ENCODE measurements at places on chromosomes 16 and 17.

DNA sequence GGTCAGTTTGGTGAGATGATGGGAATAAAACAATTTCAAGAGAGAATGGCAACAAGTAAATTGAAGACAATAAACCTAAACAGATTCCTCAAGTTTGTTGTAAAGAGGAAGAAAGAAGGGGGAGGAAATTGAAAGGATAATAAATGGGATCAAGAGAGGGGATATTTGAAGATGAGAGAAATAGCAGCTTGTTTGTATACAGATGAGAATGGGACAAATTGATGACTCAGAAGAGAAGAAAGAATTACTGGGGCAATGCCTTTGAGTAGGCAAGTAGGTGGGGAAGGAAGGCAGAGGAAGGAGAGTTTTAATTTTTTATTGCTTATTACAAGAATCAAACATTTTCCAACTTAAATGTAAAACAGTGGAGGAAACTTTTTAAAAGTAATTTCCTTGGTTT, 98.3 kb downstream of the CHD9 start:
- no peak for DNase-seq

DNA sequence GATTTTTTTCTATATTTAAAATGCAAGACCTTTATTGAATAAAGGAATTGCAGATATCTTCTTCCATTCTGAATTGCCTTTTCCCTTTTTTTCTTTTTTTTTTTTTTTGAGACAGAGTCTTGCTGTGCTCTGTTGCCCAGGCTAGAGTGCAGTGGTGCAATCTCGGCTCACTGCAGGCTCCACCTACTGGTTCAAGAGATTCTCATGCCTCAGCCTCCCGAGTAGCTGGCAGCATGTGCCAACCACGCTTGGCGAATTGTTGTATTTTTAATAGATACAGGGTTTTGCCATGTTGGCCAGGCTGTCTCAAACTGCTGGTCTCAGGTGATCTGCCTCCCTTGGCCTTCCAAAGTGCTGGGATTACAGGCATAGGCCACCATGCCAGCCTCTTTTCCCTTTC, 151.5 kb downstream of the CEP112 start:
- DNase-seq, result no peak

DNA sequence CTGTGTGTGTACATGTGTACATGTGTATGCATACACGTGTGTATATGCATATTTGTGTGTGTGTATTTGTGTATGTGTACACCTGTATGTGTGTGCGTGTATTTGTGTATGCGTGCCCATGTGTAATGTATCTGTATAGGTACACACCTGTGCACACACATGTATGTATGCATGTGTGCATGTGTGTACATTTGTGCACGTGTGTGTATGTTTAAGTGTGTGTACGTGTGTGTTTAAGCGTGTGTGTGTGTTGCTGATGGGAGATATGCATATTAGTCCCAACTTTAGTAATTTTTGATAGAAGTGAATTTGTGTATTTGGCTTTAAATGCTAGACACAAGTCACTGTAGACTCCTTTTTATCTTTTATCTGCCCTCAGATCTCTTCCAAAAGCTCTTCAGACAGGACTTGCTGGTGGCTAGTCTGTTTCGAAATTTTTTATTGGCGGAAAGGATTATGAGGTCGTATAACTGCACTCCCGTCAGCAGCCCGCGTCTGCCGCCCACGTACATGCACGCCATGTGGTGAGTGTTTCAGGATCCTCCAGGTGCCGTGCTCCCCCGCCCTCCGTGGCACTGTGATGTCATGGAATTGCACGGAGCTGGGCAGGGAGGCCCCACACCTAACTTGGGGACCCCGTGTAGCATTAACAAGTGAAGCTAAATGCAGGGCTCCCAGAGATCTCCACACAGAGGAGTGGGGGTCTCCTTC, 168.8 kb upstream of the CHMP6 start:
- DNase-seq, result no peak

GRCh38 chr16:79083508-79084299, 516.8 kb downstream of the MAF start:
- no peak for DNase-seq

DNA sequence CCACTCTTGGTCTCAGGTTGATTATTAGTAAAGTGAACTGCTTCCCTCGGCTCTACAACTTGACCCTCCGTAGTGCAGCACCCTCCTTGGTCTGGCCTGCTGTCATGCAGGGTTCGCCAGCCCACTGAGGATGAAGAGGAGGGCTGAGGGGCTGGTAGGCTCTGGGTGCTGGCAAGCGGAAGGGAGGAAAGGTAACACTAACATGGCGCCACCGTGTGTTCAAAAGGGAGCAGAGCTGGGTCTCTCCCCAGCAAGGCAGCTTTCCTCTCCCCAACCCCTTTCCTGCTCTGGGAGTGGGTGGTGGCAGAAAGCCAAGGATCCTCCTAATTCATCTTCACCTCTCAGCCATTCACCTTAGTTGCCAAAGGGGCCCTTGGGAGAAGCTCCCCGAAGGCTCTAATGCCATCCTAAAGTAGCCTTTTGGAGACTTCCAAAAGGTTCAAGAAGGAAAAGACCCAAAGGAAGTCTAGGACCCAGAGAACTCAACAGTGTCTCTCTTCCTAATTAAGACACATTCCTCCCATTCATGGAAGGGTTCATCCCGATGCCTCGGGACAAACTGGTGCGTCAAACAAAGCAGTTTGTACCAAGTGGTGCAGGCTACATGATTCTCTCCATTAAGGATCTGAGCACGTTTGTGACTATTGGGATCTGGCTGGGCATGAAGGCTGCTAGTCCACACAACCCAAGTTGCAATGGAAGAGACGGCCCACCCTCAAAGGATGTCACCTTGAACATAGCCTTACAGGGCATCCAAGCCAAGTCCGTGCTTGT, 90.8 kb upstream of the TOB1 start:
- DNase-seq, result no peak

GRCh38 chr17:42512733-42513251, 23.2 kb upstream of the NAGLU start:
- no peak for DNase-seq

GRCh38 chr16:78237841-78238240, 138.4 kb downstream of the WWOX start:
- no peak for DNase-seq

DNA sequence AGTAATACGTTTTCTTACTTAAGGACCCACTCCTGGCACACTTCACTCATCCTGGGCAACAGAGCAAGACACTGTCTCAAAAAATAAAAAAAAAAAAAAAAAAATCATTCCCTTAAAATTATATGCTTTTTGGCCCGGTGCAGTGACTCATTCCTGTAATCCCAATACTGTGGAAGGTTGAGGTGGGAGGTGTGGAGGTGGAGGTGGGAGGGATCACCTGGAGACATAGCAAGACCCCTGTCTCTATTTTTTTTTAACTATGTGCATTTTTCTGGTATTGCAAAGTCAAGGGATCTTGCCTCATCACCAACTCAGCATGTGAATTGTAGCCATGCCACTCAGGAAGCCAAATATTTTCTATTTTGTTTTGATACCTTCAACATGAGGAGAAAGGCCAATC, 9.7 kb downstream of the STAT5B start:
- DNase-seq, result no peak

DNA sequence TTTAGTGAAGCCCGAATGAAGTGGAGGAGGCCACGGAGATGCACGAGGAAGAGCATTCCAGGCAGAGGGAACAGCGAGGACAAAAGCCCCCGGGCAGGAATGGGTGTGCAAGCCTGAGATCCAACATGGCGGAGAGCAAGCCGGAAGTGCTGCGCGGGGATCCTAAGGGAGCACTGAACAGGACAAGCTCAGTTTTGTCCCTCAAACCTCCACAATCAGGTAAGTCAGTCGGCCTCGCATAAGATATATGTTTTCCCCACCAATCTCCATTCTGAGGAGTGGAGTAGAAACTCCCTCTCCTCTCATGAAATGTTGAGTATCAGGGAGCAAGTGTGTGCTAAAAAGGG, 32.9 kb upstream of the USP22 start:
- no peak for DNase-seq

GRCh38 chr17:49557312-49558024, 18.2 kb upstream of the NXPH3 start:
- DNase-seq, result no peak

- DNase-seq, result no peak
Observed at GRCh38 chr16:86517652-86518258, 7.4 kb downstream of the FOXF1 start.

- no peak for DNase-seq
Observed at GRCh38 chr17:77099997-77100396, 40.8 kb upstream of the SEC14L1 start.

GRCh38 chr17:31595076-31595475, 203.6 kb downstream of the RAB11FIP4 start:
- DNase-seq, result no peak

DNA sequence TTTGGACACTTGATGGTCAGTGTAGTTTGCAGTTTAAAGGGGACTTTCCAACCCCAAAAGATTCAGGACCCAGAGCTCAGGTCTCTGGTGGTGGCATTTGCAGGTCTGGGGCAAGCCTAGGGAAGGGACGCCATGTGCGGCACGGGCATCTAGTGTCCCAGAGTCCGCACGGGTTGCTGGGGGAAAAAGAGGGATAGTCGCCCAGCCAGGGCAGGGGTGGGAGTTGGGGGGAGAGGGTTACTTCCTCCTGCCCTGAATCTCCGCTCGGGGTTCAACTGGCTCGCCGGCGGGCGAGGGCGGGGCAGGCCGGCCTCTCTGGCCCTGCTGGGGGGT, 239 bp upstream of the CA7 start:
- DNase-seq, result no peak

DNA sequence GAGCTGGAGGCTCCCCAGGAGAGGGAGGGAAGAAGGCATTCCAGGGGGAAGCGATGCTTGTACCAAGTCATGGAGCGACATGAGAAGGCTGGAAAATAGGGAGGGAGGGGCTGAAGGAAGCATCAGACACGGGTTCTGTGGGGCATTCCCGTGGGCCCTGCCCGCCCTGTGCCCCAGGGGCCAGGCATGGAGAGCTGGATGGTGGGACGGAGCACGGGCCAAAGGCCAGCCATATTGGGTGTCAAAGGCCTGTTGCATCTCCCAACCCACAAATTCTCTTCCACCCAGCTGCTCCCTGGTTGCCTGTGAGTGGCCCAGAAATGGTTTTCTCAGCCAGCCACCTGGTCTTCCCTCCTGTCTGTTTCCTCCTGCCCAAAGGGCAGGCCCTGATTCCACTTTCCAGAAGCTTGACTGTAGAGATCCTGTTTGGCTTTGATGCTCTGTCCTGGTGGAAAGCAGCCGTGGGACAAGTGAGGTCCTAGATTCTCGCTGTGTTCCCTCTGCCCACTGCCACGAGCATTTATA, 3.2 kb downstream of the CDR2L start:
- DNase-seq, result no peak

DNA sequence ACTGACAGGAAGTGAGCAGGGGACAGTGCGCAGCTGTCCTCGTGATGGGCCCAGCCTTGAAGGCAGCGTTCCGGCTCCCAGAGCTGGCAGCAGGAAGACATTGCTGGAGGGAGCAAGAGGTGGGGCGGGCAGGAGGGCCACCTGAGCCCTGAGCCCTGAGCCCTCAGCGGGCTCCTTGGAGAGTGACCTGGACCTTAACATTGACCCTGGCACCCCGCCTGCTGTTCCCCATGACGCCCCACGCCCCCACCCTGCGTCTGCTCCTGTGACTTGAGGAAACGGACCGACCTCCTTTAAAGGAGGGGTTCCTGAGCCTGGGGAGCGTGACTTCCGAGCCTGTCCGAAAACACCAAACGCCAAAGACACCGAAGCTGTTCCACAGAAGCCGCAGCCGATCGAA, 25.1 kb upstream of the ENPP7 start:
- no peak for DNase-seq

DNA sequence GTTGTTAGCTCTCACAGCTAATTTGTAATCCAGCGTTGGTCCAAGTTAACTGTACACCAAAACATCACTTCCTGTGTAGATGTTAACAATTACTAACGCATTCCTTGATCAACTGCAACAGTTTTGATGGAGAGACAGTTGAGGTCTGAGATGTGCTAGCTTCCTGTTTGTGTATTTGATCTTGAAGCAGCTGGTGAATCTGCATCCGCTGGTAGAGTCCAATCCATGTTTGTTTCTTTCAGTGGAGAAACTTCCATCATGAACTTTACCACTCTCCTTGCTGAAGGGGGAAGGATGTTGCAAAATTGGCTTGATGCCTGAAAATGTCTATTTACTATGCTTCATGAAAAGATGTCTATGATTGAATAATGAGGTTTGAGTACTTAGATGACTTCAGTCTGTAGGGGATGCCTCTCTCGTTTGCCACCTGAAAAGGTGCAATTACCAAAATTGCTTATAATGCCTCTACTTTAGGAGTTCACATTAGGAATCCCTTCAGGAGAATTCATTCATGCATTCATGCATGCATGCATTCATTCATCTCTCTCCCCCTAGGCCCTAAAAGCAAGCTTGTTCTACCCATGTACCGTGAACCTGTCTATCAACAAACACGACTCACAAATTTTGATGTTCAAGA, 39.6 kb upstream of the ZKSCAN2 start:
- DNase-seq, result no peak

DNA sequence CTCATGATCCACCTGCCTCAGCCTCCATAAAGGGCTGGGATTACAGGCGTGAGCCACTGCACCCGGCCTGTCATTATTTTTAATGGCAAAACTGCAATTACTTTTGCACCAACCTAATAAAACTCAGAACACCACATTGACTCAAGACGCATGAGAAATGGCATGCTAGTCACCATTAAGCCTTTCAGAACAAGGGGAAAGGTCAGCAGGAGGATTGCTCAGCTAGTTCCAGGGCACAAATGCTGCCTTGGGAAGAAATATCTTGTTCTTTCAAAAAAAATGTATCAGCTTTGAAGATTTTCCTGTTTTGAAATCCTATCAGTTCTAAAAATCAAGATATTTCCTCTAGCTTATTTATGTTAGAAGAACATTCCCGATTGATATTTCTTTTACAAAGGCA, 32.4 kb upstream of the CDYL2 start:
- no peak for DNase-seq

DNA sequence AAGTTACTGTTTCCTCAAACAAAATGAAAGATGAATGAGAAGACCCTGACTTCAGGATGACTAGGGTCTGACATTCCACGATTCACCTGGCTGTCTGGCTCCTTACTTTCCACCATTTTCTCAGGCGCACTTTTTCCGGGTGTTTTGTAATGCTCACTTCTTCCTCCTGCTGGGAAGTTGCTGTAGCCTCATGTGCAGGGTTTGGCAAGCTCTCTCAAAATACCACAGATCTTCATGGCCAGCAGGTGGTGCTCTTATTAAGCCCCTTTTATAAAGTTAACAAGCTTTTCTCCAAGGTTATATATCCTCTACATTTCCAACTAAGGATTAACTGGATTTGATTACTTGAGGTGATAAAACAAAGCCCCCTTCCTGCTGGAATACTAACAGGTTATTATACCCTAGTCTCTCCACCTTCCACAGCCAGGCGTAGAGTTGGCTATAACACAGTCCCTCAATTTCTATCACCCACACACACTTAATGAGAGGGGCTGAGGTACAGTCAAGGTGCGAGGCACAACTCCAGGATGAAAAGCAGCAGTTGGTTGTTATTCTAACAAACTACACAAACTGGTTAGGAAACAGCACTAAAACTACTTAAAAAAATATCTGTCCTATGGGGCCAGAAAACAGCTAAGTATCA, 45.4 kb downstream of the STH start:
- DNase-seq, result peak; percentile 79

DNA sequence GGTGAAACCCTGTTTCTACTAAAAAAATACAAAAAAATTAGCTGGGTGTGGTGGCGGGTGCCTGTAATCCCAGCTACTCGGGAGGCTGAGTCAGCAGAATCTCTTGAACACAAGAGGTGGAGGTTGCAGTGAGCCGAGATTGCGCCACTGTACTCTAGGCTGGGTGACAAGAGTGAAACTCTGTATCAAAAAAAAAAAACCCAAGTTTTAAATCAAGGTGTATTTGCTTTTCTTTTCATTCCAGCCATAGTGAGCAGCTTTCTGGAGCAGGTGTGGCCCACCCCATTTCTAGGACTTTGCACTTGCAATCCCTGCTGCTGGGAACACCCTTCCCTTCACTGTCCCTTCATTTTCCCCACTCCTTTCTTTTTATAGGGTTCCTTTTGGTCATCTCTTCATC, 28.8 kb downstream of the TMEM238L start:
- no peak for DNase-seq

Measured in AG09309 (cell line).